ENCODE measurements at places on chromosomes 6 and 20. TPM values are rescaled to one million over a fixed set of nuclear protein-coding genes. Genes with fewer than 3 reads are reported as not detected.

MUCL3 gene
- not detected for total RNA-seq

DNA sequence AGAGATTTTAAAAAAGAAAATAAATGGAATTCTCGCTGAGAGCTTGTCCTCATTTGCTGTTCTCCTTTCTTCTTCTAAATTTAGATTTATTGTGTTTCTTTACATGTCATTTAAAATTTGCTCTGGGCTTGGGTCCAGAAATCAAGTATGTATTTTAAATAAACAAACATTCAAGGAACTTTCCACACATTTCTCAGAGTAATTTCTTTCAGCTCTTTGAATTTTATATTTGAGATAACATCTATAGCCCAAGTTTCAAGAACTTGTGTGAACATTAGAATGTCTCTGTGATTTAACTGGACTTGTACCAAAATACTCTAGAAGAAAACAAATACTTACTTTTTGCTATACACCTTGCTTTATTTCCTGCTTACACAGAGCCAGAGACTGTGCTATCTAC lies 192.3 kb downstream of the TMEM200A start:
- no peaks in the 10 kb centered on the region for H3K27me3 ChIP-seq
- no peak for DNase-seq
- H3K36me3 ChIP-seq = no peaks in the 10 kb centered on the region
- no peak overlapping the region for H3K27ac ChIP-seq

DNA sequence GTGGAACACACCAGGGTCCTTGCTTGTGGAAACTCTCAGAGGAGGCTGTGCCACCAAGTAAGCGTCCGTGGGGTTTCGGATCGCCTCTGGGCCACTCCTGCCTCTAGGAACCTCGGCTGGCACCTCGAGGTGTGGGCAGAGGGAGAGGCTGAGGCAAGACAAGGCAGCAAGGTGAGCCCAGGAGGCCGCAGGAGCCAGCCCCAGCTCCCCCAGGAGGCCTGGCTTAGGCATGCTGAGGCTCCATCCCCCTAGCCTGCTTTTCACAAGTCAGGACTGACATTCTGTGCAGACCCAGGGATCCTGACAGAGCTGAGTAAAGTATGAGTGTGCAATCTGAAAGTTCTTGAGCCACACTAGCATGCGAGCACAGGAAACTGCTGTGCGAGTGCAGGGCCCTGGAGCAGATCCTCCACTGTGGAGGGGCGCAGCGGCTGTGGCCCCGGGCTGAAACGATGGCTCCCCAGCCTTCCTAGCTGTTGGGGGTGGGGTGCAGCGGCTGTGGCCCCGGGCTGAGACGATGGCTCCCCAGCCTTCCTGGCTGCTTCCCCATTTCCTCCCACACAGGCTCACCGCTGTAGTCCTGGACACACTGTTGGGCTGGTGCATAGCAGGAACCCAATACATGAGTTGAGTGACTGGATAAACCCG lies 75.2 kb upstream of the CD93 start:
- H3K4me1 ChIP-seq = peaks cover 3% of the 10 kb centered on the region
- no peak overlapping the region for H3K27ac ChIP-seq
- no peaks in the 10 kb centered on the region for H3K36me3 ChIP-seq
- DNase-seq = no peak
- no peaks in the 10 kb centered on the region for H3K27me3 ChIP-seq

DNA sequence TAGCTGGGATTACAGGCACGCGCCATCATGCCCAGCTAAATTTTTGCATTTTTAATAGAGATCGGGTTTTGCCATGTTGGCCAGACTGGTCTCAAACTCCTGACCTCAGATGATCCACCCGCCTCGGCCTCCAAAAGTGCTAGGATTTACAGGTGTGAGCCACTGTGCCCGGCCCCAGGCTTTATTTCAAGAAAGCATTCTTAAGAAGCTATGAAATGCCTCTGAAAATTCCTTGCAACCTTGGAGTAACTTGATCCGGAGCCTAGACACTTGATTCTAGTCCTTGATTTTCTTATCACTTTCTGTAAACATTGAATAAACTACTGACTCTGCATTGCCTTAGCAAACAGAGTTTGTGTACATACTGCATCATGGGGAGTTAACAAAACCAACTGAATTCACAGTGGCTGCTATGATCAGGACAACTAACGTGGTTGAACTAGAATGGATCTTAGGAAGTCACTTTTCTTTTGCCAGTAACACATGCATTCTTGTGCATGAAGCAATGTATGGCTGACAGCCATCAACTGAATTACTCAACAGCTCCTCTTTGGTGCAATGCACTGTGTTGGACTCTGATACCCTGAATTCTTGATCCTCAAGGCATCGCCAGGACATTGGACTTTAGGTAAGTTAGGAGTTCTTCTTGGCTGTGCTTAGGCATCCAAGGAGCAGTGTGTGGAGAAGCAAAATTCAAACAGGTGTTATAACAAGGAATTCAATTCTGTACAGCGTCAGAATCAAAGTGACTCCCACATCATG lies 102.8 kb upstream of the TMEM170B start:
- no peak for DNase-seq
- H3K4me1 ChIP-seq = peaks cover 23% of the 10 kb centered on the region
- no peaks in the 10 kb centered on the region for H3K27me3 ChIP-seq

- H3K27ac ChIP-seq = no peak overlapping the region
- H3K27me3 ChIP-seq = peaks cover 2% of the 10 kb centered on the region
- H3K36me3 ChIP-seq = no peaks in the 10 kb centered on the region
- H3K4me3 ChIP-seq = no peak overlapping the region
- H3K4me1 ChIP-seq = peaks cover 10% of the 10 kb centered on the region
Measured at GRCh38 chr20:50211091-50211490, 20.5 kb downstream of the CEBPB start.
